Activated naive CD4-positive, alpha-beta T cell treated with anti-CD3 and anti-CD28 coated beads, Interleukin-2, amount 50 U/mL, for 72 hours (primary cell): ENCODE measurements at places on chromosomes 7 and 10. TPM values are rescaled to one million over a fixed set of nuclear protein-coding genes. Genes with fewer than 3 reads are reported as not detected.

CPVL gene
- total RNA-seq, result not detected

ERCC6 gene
- 36.2 TPM for total RNA-seq

LYZL2 gene
- total RNA-seq, result not detected

DGKI gene
- total RNA-seq, result 0.71 TPM

HOXA3 gene
- not detected for total RNA-seq

MEOX2 gene
- not detected for total RNA-seq

UCN3 gene
- not detected for total RNA-seq

GRCh38 chr7:41796331-41796730 lies 93.4 kb upstream of the INHBA start:
- no peak for DNase-seq

- no peak for DNase-seq
These were observed 39.0 kb downstream of the ADK start for GRCh38 chr10:74189999-74190421.

GRCh38 chr10:14686356-14686755 lies 88.3 kb downstream of the FAM107B start:
- no peak for DNase-seq

GRCh38 chr10:23886355-23886754 lies 322.6 kb upstream of the KIAA1217 start:
- no peak for DNase-seq

- DNase-seq, result no peak
These were observed 222.1 kb downstream of the ARL4A start for GRCh38 chr7:12909483-12909882.

DNA sequence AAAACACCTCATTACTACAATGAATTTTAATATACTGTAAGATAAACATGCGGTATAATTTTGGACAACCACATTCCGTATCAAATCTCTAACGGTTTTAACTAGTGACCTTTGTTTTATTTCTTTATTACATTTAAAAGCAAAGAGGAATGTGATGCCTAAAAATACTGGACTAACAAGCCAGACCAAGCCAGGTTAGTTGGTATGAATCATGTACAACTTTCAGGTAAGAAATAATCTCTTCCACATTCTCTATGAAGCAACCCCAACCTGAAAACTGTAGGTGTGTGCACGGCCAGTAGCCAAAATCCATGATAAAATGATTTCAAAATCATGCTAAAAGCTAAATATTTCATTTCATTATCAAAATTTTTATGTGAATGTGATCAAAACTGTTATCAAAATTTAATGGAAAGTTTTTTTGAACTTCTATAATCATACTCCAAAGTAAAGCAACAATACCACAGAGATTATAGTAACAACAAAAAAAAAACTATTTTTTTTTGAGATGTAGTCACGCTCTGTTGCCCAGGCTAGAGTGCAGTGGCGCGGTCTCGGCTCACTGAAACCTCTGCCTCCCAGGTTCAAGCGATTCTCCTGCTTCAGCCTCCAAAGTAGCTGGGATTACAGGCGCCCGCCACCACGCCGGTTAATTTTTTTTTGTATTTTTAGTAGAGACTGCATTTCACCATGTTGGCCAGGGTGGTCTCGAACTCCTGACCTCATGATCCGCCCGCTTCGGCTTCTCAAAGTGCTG lies 127.2 kb downstream of the NRBF2 start:
- no peak for DNase-seq

- DNase-seq, result no peak
These were observed 393 bp upstream of the DNAJC1 start for GRCh38 chr10:22003964-22004281.

DNA sequence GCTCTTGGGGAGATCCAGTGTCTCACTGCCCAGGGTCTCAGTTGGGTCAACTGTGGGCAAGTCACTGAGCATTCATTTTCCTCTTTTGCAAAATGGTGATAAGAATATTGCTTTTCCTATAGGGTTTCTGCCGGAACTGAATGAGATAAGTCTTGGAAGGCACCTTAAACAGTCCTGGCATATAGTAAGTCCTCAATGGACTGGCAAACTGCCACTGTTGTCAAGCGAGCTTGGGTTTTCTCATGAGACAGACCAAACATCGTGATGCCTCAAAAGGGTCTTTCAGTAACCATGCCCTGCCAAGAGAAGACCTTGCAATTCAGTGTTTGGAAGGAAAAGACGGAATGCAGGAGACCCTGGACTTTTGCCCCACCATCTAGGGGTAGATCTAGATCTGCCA lies 251.5 kb downstream of the WDR11 start:
- no peak for DNase-seq

DNA sequence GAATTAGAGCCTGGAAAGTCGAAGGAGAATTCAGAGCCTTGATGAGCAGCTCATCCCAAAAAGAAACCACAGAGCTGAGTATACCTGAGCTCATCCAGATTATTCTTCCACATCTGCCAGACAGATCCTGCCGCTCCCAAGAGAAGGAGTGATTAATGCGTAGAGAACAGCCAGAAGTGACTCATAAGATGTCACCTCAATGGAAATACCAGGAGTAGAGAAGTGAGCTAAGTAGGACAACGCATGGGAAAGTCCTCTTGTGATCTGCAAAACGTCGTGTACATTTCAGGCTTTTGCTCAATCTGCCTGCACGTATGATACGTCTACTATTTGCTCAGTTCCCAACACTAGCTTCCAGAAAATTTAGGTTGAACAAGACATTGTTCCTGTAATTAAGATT lies 230.5 kb upstream of the AUTS2 start:
- no peak for DNase-seq
